SJCRH30 (cell line): ENCODE measurements at places on chromosomes 12 and 14. TPM values are rescaled to one million over a fixed set of nuclear protein-coding genes. Genes with fewer than 3 reads are reported as not detected.

CLEC6A gene
- total RNA-seq: not detected in 2 replicates

TMPRSS12 gene
- not detected in 2 replicates for total RNA-seq

DACT1 gene
- total RNA-seq: 4.2 and 5.4 TPM in 2 replicates

CSRP2 gene
- 129 and 131 TPM in 2 replicates for total RNA-seq

ADAM21 gene
- total RNA-seq: 0.15 and 0.67 TPM in 2 replicates

DNA sequence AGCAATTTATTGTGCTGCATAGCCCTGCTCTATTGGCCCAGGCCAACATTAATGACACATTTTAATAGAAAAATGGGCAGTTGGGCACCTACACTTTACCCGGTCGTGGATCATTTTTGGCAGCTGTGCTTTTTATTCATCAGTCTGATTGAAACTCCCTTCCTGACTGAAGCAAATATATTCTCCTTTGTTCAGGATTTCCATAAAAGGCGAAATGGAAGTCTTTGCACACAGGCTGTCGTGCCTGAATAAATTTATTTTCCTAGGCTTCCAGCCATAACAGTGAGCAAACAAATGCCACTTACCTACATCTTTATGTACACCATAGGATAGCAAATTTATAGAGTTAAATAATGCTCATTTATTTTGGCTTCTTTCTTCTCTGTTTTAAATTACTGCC is 480.7 kb upstream of the DCN start:
- no peak overlapping the region for H3K27ac ChIP-seq
- no peaks in the 10 kb centered on the region for H3K27me3 ChIP-seq
- H3K4me3 ChIP-seq: no peak overlapping the region
- H3K36me3 ChIP-seq: no peaks in the 10 kb centered on the region
- no peak for DNase-seq

DNA sequence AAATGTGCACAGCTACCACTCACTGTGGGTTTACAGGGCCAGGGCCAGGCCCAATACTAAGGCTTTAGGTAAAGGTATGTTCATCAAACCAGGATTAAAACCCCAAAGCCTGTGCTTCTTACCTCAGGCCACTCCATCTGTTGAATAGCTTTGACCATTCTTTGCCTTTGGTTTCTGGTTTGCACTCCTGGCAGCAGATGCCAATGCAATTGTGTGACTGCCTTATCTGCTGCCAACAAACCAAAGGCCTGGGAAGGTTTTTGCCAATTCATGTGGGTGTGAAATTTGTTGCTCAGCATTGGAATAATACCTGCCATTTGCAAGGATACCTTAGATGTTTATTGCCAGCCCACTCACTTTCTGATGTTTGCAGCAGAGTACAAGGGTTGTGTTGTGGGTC is 221.6 kb downstream of the C12orf75 start:
- H3K27me3 ChIP-seq: no peaks in the 10 kb centered on the region
- H3K36me3 ChIP-seq: no peaks in the 10 kb centered on the region
- no peak overlapping the region for H3K27ac ChIP-seq
- DNase-seq: no peak
- no peaks in the 10 kb centered on the region for H3K4me1 ChIP-seq

DNA sequence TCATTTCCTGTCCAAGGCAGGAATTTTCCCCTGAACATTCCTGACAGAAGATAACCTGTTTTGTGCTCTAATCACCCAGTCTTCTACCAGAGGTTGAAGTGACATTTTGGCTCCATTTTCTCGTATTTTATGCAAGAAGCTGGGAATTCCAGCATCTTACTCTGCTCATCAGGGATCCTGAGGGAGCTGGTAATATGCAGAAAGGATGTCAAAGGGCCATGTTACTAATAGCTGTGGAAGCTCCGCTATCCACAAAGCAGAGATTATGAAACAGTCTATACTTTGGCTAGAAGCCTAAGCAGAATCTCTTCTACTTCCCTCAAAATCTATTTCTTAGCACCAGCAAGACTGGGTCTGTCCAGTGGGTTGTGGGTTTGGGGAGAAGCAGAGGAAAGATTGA is 613.0 kb downstream of the DIO2 start:
- H3K4me3 ChIP-seq: no peak overlapping the region
- H3K36me3 ChIP-seq: no peaks in the 10 kb centered on the region
- H3K4me1 ChIP-seq: no peaks in the 10 kb centered on the region
- no peaks in the 10 kb centered on the region for H3K27me3 ChIP-seq
- H3K27ac ChIP-seq: no peak overlapping the region

- no peaks in the 10 kb centered on the region; the same call in 1 of the 2 replicates for H3K4me1 ChIP-seq
- DNase-seq: peak; percentile 33
- no peak overlapping the region for H3K27ac ChIP-seq
- no peaks in the 10 kb centered on the region for H3K36me3 ChIP-seq
Observed at GRCh38 chr12:54993181-54993835, 8.7 kb upstream of the TESPA1 start.

- H3K27ac ChIP-seq: no peak overlapping the region
- H3K27me3 ChIP-seq: no peaks in the 10 kb centered on the region; the same call in 1 of the 2 replicates
- no peak overlapping the region for H3K4me3 ChIP-seq
- no peak for DNase-seq
Observed at GRCh38 chr12:58269476-58269875, 328.1 kb downstream of the ATP23 start.

- peak overlapping the region; percentile 83 for H3K4me3 ChIP-seq
- no peaks in the 10 kb centered on the region for H3K36me3 ChIP-seq
- H3K4me1 ChIP-seq: peaks cover 5% of the 10 kb centered on the region
Observed at GRCh38 chr12:93376436-93377251, 1.1 kb upstream of the NUDT4 start.

GRCh38 chr12:94145191-94145983 is 3.0 kb upstream of the PLXNC1 start:
- H3K27ac ChIP-seq: no peak overlapping the region
- no peak overlapping the region for H3K4me3 ChIP-seq
- H3K27me3 ChIP-seq: no peaks in the 10 kb centered on the region
- DNase-seq: no peak

DNA sequence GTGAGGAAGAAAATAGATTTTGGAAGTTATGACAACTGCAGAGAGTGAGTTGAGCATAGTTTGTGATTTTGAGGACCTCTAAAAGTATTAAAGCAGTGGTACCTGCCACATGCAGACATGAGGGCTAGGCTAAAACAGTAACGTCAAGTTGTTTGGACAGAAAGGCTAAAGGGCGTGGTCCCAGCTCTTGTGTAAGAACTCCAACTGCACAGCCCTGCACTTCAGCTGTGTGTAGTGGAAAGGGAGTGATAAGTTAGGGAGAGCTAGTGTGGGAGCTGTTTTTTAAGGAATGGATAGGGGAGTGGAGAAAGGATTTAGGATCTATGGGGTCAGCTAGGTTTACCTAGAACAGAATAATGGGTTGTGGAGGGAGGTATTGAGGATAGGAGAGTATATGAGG is 39.5 kb downstream of the TESPA1 start:
- no peak overlapping the region for H3K4me3 ChIP-seq
- no peak overlapping the region for H3K27ac ChIP-seq
- no peaks in the 10 kb centered on the region for H3K4me1 ChIP-seq
- no peak for DNase-seq

GRCh38 chr14:92846162-92846897 is 52.2 kb downstream of the GOLGA5 start:
- no peak overlapping the region for H3K27ac ChIP-seq
- H3K36me3 ChIP-seq: no peaks in the 10 kb centered on the region
- H3K4me3 ChIP-seq: no peak overlapping the region
- DNase-seq: no peak

DNA sequence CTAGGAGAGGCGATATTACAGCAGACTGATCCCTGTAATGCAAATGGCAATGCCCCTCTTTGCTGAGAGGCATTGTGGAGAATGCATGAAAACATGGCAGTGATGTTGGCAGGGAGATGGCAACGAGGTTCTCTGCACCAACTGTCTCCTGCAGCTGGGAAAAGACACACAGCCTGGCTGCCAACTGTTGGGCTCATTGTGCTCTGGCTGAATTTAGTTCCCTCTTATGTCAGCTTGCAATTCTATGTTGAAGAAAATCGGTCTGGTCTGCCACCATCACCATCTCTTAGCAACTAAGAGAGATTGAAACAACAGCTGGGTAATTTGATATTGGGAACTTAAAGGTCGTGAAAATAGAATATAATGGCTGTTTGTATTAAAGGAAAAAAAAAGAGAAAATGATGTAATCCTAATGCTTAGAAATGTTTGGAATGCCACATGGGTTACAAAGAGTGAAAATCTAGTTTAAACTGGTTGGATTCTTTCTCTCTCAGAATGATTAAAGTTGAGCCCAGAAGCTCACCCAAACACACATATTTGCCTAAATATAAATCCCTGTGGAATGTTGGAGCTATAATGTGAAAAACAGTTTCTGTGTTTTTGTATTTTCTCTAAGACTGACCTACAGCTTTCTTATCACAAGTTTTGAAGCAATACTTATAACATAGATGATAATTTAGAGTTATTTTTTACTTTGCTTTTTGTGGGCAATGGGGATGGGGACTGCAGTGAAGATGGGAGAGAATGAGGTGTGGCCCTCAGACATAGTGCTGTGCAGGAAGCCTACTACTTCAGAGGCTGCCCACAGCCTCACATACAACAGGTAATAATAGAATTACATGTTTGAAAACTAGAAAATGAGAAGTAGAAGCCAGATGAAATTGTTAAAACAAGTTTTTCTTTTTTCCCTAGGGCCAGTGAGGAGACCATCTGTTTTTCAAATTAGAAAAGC is 143.7 kb downstream of the AKAP6 start:
- H3K27me3 ChIP-seq: no peaks in the 10 kb centered on the region
- DNase-seq: peak; percentile 96
- H3K27ac ChIP-seq: peak overlapping the region; percentile 95
- H3K4me3 ChIP-seq: peak overlapping the region; percentile 8
- peaks cover 59% of the 10 kb centered on the region for H3K4me1 ChIP-seq

- no peak for DNase-seq
- peaks cover 14% of the 10 kb centered on the region for H3K4me1 ChIP-seq
- H3K36me3 ChIP-seq: no peaks in the 10 kb centered on the region
- H3K27ac ChIP-seq: peak overlapping the region; percentile 93
Observed at GRCh38 chr12:26937443-26937862, 328 bp downstream of the INTS13 start.
